Activated CD4-positive, alpha-beta T cell treated with anti-CD3 and anti-CD28 coated beads for 4 hours (primary cell): ENCODE measurements at places on chromosomes 2 and 18.
A peak's percentile ranks its signal among the peaks of the same experiment; 100 is the strongest.

GRCh38 chr2:60880643-60881046 is 729 bp upstream of the REL start:
- DNase-seq: no peak

DNA sequence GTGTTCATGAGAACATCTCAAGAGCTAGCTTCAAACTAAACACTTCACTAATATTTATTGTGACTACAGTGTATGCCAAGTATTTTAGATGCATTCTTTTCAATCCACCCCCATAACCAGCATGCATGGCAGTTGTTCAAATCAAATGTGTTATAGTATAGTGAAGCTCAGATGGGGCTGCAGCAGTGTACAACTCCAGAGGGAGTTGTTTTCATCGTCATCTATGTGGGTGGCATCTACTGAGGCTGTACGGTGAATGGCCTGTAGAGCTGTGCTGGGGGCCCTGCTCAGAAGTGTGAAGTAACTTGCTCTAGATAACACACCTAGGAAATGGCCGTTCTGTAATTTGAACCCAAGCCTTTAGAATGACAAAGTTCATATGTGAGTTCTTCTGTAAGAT is 71.8 kb upstream of the LRATD1 start:
- no peak for DNase-seq

- DNase-seq: no peak
Measured at GRCh38 chr2:144449028-144449406, 70.9 kb downstream of the ZEB2 start.

GRCh38 chr2:54329482-54330161 is 73.6 kb upstream of the TSPYL6 start:
- DNase-seq: no peak

GRCh38 chr2:172972005-172972619 is 103.5 kb upstream of the MAP3K20 start:
- DNase-seq: peak; percentile 24

- no peak for DNase-seq
Measured at GRCh38 chr18:58645398-58645797, 16.5 kb upstream of the ALPK2 start.

DNA sequence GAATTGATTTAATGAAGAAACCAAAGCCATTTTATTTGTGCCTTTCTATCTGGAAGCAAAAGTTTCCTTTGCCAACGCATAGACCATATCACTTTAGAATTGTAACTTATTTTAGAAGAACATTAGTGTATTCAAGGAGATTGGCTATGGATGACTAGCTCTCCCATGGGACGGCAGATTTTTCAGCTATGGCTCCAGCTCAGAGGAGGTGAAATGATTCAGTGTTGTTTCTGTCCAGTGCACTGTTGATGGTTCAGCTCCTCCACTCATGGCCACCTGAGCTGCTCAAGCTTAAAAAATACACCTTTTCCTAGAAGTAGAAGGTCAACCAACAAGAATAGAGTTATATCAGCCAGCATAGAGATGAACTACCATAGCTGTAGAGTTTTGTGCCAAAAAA is 1597.5 kb upstream of the PIK3C3 start:
- no peak for DNase-seq

GRCh38 chr2:177666408-177666807 is 273.8 kb downstream of the AGPS start:
- DNase-seq: no peak

DNA sequence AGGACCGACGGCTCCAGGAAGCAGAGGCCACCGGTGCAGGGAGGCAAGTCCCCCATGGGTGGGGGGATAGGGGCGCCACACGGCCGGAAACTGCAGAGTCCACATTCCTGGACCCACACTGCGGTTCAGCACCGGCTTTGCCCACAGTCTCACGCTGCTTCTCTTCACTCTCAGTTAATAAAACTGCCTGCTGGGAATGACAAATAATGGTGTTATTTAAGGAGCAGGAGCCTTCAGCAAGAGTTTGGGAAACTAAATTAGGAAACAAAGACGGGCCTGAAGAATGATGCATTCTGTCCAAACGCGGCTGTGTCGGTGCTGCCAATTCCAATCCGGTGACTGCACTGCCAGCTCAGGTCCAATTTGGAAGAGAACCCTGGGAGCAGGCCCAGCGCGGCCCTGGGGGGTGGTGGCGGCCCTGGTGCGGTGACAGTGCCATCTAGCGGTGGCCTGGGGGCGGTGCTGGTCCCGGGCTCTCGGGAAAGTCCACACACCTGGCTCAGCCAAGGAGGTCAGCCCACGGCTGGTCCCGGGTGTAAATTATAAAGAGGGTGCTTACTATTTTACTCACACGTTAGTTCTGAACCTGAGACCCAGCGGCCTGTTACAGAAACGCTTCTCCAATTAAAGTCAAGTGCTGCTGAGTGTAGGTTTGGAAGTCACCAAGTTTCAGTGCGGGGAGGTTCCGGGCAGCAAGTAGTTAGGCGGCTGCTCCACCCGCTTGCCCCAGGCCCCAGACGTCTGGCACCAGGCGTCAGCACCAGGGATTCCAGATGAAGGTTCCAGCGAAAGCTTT is 73.1 kb upstream of the PXDN start:
- DNase-seq: peak; percentile 29

DNA sequence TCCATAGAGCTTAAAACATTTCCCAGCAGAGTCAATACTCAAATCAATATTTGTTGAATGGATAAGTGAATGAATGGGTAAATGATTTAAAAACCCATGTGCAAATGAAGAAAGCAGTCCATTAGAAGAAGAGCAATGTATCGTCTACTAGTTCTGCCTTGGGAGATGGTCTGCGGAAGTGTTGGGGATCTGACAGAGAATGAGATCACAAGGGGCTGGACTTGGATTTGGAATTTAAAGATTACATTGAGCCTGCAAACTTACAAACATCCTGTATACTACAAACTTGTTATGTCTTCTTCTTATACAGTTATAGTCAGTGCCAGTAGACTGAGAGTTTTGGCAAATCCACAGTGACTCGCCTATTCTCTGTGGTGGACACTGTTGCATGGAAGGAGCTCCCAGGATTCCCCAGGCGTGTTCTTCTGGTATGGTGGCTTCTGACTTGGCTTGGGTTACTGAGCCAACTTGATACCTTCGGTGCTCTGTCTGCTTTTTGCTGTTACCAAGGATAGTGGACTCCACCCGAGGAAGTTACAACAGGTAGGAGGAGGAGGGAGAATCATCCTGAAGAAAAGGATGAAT is 163.3 kb upstream of the SERPINE2 start:
- no peak for DNase-seq

DNA sequence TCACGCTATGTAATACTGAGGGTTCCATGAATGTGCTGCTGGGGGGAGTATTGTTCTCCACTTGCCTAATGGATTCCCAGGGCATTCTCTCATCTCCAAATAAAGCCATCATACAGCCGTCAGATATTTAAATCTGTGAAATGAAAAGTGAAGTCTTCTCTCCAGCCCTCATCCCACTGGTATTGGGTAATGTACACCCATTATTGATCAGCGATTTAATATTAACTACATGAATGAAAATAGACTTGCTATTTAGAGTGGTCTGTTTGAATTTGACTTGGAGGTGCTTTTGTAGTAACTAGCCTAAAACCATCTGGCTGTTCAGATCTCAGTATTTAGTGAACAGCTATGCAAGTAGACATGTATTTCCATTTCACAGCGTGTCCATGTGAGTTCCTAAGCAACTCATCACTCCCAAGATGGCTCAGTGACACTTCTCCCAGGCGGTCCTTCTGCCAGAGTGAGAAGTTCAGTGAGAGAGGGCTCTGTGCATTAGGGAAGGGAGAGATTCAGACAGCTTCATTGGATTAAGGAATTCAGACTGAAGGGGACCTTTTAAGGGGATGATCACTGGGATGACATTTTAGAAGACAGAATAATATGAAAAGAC is 140.7 kb downstream of the WDSUB1 start:
- DNase-seq: no peak

DNA sequence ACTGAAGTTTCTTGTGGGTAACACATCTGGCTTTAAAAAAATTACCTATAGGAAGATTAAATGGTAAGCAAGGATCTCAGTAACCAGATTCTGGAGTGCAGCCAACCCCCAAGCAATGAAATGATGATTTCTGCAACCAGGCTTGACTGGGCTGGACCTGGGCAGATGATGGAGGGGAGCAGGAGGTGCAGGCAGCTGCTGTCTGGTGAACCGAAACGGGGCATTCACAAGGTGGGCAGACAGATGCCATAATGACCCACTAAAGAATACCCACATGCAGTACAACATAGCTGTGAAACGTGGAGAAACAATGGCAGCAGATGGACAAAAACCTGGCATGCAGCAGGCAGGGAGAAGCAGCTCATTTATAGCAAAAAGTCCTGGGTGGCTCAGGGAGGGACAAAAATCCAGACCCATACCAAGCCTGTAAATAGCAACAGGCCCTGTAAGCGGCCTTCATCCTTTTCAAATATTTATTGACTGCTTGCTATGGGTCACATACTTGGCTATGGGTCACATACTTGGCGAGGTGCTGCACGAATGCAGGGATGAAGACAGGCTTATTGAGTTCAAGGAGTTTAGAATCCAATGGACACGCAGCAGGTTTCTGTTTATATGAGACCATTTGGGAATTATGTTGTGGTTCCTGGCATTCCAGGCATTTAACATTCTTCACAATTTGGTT is 244.7 kb downstream of the HRH4 start:
- DNase-seq: no peak

DNA sequence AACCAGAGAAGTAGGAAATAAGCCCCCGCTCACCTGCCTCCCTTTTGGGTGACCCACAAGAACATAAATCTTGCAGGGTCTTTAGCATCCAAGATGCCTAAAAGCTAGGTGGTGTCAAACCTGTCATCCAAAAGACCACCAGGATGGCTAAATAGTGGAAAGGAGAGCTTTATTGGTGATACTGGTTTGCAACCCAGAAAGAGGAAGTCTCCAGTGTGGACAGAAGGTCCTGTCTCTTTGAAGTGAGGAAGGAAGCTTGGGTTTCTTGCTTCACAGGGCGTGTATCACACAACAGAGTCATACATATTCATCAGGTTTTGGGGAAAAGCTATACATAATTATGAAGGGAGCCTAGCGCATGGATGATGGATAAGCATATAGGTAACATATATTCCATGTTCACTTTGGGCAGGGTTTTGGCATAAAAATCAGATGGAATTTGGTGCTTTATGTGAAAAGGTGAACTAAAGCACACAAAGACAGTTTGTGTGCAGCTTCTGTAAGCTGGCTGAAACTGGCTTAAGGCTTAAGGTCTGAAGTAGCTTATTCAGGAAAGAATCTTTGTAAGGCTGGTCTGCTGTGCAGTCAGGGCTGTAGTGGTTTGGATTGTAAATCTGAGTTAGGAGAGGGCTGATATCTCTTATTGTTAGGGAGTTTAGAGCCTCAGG is 102.2 kb upstream of the MSH2 start:
- DNase-seq: no peak
